ENCODE measurements at places on chromosomes 3 and 15.
A peak's percentile ranks its signal among the peaks of the same experiment; 100 is the strongest.

DNA sequence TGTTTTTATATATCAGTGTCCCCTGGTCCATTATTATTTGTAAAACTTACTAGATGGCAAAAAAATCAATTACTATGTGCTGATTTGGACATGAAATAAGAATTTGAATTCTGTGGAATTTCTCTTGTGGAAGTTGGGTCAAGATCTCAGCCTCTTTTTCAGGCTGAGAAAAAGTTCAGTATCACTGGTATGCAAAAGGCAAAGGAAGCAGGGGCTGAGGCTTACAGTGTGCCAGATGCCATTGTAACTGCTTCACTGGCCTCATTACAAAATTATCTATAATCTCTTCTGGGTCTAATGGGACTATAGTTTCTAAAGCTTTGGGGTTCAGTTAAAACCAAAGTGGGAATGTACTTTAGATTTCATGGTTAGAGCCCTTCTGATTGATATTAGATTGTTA, 125.9 kb upstream of the SLC7A14 start:
- DNase-seq, result no peak

GRCh38 chr15:100169615-100170290, 172.0 kb downstream of the ADAMTS17 start:
- no peak for DNase-seq

DNA sequence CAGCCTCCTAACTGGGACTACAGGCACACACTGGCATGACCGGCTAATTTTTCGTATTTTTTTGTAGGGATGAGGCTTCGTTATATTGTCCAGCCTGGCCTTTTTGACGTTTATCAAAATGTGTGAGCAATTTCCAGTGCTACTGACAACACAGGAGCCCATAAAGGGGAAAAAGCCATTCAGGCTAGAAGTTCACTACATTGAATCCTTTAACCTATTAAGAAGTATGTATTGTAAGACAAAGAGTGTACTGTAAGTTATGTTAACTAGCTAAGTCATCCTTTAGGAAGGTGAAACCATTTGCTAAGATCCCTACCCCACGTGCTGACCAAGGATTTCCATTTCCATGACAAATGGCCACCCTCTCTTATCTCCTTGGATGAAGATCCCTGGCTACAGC, 156.8 kb downstream of the FOXB1 start:
- no peak for DNase-seq

GRCh38 chr3:24443476-24443875, 51.2 kb downstream of the THRB start:
- no peak for DNase-seq

GRCh38 chr3:73056014-73056844, 5.2 kb upstream of the EBLN2 start:
- DNase-seq, result peak; percentile 41

All from NB4 (cell line).